ENCODE measurements at places on chromosomes 16 and 17.

DNA sequence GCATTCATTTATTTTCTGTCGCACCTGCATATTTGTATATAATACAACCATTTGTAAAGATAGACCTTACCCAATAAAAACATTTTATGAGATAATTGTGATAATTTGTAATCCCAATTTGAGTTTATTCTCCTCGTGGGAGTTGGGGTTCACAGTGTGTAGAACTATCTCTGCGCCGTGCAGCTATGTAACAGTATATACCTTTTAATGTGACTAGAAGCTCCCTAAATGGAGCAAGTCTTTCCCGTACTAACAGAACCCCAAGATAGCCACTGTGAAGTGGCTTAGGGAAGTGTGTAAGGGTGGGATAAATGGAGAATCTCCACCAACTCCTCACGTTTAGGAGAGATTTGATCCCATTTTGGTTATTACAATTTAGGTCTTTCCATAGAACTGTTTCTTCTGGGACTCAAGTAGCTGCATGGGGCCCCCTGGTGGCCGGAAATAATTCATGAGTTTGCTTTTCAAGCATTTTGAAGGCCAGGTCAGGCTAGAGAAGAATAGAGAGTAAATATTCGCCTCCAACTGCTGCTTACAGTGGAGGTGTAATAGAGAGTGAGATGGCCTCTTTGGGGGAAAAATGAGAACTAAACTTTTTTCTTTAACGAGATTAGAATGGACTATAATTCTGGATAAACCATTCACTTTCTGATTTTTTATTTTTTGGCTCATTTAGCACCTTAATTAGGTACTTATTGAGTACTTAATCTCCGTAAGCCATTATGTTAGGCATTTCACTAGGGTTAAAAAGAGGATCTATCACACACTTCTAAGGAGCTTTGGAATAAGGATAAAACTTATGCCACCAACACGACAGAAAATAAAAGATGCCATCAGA is 4.5 kb downstream of the TMEM100 start:
- peak; percentile 57 for DNase-seq

DNA sequence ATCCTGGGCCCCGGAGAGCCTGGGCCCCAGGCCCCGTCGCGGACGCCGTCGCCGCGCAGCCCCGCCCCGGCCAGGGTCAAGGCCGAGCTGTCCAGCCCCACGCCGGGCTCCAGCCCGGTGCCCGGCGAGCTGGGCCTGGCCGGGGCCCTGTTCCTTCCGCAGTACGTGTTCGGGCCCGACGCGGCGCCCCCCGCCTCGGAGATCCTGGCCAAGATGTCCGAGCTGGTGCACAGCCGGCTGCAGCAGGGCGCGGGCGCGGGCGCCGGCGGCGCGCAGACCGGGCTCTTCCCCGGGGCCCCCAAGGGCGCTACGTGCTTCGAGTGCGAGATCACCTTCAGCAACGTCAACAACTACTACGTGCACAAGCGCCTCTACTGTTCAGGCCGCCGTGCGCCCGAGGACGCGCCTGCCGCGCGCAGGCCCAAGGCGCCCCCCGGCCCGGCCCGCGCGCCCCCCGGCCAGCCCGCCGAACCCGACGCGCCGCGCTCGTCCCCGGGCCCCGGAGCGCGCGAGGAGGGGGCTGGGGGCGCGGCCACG is 36.8 kb upstream of the ZC3H18 start:
- no peak for DNase-seq

DNA sequence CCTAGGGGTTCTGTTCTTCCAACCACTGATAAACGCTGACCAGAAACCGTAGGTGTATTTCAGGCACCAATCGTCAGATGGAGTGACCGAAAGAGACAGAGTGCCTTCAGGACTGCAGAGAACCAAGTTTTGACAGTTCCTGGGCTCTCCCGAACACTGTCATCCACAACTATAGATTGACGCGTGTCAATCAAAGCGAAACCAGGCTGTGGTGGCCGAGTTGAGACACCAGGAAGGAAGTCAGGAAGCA is 11.9 kb upstream of the AURKB start:
- DNase-seq, result no peak

GRCh38 chr17:82930043-82930923 is 90.5 kb upstream of the ZNF750 start:
- DNase-seq, result no peak

DNA sequence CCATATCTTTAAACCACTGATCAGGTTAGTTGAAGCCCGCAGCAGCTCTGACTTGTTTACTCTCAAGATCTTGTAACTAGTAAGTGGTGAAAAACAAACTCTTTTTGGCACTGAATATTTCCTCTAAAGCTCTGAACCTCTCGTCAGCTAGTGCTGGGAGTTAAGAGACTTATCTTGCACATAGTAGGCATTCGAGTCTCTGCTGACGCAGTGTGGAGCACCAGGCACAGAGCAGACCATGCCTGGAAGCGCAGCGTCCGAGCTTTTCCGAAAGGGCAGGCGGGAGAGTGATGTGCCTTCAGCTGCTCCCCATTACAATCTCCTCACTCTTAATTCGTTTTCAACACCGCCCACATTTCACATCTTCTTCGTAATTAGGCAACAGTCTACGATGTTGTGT is 63.0 kb downstream of the SMG6 start:
- no peak for DNase-seq

DNA sequence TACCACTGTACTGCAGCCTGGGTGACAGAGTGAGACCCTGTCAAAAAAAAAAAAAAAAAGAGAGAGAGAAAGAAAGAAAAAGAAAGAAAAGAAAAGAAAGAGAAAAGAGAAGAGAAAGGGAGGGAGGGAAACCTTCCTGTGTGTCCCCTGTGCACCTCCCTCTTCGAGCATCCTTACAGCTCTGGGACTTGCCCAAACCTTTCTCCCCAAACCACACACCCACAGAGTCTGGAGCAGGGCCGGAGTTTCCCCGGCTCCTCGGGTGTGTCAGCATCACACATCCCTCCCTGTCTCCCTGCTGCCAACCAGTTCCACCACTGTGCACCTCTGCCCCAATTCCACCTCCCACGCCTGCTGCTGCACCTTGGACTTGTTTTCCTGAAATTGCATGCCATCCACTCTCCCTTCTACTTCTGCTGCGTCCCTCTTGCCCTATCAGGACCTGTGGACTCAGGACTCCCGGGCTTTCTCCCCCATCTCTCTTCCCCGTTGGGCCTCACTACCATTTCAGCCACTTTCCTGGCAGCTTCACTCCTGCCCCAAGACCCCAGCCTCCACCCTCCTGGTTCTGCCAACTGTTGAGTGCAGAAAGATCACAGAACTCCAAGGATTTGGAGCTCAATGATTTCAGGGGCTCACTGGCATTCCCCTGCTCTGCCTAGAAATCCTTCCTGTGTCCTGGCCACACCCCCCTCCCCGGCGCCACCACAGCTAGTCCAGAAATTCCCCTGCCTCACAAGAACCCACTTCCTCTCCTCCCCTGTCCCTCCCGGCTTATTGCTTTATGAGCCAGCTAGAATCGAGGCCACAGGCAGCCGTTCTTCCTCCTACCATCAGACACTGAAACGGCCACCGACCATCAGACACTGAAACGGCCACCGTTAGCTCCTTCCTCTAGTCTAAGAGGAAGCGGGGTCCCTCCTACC is 3.7 kb upstream of the CDK3 start:
- no peak for DNase-seq

GRCh38 chr17:57114085-57114673 is 29.1 kb downstream of the AKAP1 start:
- DNase-seq, result no peak

Data from LNCaP clone FGC (cell line).